MM.1S (cell line): ENCODE measurements at places on chromosomes 3 and 15.

- DNase-seq: peak; percentile 48
Observed at GRCh38 chr3:197847866-197848401, 56.9 kb downstream of the LRCH3 start.

DNA sequence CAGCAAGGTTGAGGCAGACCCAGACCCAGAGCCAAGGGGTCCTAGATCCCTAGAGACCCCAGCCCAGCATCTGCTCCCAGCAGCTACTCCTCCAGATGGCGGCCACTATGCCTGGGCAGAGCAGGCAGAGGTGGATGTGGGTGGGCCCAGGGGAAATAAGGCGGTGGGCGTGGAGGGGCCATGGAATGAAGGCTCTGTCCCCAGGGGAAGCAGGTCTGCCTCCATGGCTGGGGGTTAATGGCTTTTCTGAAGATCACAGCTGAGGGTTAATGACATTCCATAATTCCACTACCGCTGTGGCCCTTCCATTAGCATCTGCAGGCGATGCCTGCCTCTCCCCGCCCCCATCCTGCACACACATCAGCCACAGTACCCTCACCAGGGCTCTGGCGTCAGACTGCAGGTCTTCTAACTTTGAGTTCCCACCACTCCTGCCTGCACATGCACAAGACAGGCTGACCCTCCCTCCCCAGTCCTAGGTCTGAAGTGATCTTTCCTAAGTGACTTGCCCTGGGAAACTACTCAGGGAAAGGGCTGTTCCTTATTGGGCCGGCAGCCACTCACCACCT, 41.2 kb downstream of the CCDC33 start:
- DNase-seq: no peak

DNA sequence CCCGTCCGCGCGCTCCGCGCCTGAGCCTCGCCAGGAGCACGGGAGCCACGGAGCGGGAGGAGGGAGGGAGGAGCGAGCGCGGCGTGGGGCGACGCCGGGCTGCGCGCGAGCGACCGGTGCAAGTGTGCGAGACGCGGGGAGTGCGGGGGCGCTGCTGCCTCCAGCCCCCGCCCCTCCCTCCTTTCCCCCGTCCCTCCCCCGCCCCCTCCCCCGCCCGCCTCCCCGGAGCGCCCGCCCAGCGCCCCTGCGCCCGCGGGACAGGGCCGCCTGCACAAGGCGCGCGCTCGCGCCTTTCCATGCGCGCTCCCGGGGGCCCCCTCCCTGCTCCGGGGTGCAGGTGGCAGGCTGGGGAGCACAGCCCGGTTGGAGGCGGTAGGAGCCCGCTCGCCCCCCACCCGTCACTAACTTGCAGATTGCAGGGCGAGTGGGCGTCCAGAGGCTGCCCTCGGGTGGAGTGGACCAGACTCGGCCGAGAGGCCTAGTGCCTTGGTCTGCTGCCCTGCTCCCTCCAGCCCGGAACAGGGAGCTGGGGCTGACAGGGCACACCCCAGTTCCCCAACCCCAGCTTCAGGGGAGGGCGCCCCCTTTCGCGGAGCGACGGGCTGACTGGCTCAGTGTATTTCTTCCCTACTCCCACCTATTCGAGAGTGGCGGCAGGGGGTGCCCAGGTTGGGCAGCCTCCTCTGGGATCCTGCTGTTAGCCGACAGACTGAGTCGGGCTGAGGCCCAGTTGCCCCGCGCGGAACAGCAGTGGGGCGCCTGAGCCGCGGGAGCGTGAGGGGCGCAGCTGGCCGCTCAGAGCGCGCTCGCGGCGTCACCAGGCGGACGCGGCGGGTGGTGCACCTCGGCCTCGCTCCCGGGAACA, at the start of gene WNT7A:
TSS of gene WNT7A (minus strand) at position 126 of the 865 bp plus-strand sequence. CDS start 255 bp downstream, outside the sequence.
- DNase-seq: no peak

DNA sequence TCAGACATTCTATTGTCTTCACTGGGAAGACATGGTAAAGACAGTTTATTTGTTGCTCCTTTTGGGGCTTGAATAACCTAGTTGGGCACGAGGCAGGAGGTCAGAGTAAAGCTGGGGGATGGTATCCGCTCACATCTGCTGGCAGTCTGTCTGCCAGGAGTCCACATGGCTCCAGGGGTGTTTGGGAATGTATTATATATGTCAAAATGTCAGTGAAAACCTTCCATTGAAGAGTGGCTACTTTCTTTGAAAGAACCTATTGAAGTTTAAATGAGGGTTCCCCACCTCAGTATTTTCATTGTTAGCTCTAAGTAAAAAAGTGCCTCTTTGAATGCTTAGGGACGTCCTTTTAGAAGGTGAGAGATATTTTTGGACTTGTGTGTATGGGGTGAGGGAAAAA, 68.4 kb downstream of the CLDN11 start:
- DNase-seq: no peak

DNA sequence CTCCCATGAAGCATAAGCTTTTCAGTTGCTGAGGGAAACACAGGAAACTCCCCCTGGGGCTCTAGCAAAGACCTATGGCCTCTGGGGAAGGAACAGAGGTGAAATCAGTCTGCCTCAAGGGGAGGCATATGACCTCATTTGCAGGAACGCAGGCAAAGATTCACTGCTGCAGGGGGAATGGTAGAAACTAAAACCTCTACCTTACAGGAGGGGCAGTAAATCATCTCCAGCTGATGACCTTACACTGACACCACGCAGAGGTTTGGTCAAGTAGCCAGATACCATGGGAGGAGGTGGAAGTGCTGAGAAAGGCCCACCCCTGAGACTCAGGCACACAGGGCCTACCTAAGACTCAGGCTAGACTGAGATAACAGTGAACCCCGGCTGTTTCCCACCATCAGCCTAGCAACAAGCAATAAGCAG, 81.1 kb downstream of the RAD18 start:
- DNase-seq: no peak

DNA sequence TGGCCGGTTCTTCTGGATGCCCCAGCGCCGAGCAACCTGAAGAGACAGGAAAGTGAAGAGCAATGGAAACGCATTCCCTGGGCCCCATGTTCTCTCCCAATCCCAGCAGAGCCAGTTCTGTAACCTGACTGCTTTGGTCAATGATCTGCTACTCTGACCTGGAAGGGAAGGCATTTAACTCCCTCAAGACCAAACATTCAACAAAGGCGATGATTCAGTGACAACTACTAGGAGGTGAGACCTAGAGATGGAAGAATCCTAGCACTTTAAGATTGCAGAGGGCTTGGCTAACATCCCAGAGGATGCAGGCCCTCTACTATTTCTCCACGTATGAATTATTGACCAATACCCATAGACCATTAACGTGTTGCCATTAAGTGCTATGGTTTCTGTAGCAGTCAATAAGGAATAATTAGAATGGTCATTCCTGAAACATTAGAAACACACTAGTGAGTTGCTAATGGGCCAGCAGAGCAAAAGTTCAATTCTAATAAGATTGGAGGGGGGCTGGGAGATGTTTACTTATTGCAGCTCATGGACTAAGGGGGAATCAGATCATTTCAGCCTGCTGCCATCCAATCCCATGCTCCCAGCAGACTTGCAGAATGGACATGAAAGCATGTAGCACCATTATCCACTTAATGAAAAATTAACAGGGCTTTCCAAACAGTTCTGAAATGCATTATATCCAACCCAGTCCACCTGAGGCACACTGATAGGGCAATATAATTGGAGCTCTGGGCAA, 56.6 kb downstream of the ETV5 start:
- DNase-seq: no peak

GRCh38 chr15:70252056-70252950, 154.6 kb upstream of the TLE3 start:
- DNase-seq: no peak

GRCh38 chr15:29343229-29343628, 73.6 kb upstream of the NSMCE3 start:
- DNase-seq: no peak

DNA sequence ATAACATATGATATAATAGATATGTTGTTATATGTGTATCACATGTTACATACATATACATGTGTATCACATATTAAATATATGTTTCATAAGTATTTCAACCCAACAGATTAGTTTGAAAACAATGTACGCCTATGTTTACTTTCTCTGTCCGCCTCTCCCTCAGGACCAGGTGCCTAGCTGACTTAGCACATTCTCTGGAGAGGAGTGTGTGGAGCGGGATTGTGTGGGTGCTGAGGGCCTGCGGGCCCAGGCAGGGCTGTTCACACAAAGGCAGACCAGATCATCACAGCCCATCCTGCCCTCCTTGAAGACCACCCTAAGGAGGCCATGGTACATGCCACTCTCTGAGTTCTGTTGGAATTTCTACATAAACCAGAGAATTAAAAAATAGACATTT, 81.0 kb downstream of the PLXNA1 start:
- DNase-seq: no peak

GRCh38 chr3:77040216-77040615, 317 bp downstream of the ROBO2 start:
- no peak for DNase-seq

DNA sequence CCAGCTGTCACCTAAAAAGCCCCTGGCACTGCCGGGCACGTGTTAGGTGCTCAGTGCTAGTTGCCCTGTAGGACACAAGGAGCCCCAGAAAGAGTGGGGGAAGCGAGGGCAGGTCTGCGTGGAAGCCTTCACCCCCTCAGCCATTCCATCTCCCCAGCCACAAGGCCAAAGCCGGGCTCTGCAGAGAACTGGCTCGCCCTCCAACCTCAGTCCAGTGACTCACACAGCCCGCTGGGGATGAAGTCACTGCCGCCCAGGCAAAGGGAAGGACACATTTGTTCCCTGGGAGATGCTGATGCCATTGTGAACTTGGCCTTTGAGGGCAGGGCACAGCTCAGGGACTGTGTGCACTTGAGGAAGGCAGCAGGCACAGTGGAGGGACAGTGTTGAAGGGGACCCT, 48.1 kb downstream of the IQSEC1 start:
- no peak for DNase-seq

DNA sequence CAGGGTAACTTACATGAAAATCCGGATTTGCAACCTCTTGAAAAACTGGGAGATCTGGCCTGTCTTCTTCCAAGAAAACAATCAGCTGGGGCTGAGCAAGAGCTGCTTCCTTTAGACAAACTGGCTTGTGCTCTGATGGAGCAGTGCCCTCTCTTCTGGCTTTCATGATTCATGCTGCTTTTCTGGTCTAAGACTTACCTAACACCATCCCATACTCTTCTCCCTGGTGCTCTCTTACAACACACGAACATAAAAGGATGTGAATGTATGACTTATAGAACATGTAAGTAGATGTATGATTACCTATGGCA, 9.9 kb downstream of the TJP1 start:
- no peak for DNase-seq

- no peak for DNase-seq
Observed at GRCh38 chr15:47929138-47929803, 191.5 kb upstream of the SLC24A5 start.

DNA sequence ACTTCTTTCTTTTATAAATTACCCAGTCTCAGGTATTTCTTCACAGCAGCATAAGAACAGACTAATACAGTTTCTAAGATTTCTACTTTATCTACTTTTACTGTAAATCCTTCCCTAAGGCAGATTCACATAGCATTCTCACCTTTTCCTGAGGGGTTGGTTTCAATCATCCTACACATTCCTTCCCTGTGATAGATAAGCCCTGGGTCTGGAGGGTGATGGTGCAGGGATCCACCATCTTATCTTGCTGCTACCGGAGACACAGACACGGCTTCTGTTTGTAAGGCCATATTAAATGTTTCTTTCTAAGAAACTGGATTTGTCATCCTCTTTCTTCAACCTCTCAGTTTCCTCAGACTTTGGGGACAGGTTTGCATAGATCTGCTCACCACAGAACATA, 6.1 kb downstream of the IQCF5 start:
- no peak for DNase-seq

DNA sequence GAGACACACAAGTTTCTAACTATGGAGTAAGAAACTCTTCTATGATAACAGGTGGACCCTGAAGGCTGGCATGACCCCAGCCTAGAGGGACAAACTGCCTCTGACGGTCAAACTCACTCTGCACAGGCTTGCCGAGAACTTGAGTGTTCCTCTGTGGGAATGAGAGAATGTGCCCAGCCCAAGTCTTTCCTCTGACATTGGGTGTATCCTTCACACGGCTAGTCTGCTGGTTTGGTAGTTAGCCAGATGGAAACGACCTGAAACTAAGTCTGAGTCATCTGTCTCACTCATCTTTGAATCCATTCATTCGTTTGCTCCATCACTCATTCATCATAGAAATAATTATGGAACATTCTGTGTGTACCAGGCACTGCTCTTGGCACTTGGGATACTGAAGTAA, 198.4 kb downstream of the ATP10A start:
- no peak for DNase-seq

- DNase-seq: no peak
Observed at GRCh38 chr3:154540950-154541604, 111.1 kb upstream of the GPR149 start.

GRCh38 chr3:102745881-102746280, 311.1 kb downstream of the ZPLD1 start:
- DNase-seq: no peak

GRCh38 chr3:101695779-101696372, 9.4 kb upstream of the RPL24 start:
- peak; percentile 67 for DNase-seq

DNA sequence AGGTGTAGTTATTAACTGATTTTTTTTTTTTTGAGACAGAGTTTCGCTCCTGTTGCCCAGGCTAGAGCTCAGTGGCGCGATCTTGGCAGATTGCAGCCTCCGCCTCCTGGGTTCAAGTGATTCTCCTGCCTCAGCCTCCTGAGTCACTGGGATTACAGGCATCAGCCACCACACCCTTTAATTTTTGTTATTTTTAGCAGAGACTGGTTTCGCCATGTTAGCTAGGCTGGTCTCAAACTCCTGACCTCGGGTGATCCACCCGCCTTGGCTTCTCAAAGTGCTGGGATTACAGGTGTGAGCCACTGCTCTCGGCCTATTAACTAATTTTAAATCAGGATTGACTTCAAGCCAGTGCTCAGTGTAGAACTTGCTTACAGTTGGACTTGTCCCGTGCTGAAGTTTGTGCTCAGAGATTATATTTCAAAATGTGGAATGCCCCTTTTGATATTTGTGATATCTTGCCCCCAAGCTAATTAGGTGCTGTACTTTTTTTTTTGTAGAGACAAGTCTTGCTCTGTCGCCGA, 6.0 kb downstream of the SKIL start:
- DNase-seq: no peak
